Fibroblast of lung (primary cell): ENCODE measurements at places on chromosomes 13 and 19. TPM values are rescaled to one million over a fixed set of nuclear protein-coding genes. Genes with fewer than 3 reads are reported as not detected.

Gene DAND5
- total RNA-seq, result not detected in 2 replicates

Gene MUC16
- not detected in 2 replicates for total RNA-seq

Gene DMKN
- total RNA-seq, result 14.2 and 29.3 TPM in 2 replicates

Gene FBXO27
- total RNA-seq, result 3.6 and 3.9 TPM in 2 replicates

Gene CASP14
- not detected in 2 replicates for total RNA-seq

Gene MCEMP1
- total RNA-seq, result not detected in 2 replicates

Gene SPRED3
- total RNA-seq, result 0.77 and 1.5 TPM in 2 replicates

Gene ZNF805
- 33.4 and 40.6 TPM in 2 replicates for total RNA-seq

Gene LCP1
- under 0.01 and 0.51 TPM in 2 replicates for total RNA-seq

Gene OR7D2
- under 0.01 and 0.17 TPM in 2 replicates for total RNA-seq

Gene NLRP12
- under 0.01 TPM in 1 of 2 replicates, not detected in the other for total RNA-seq

Gene FFAR1
- total RNA-seq, result not detected in 2 replicates

Gene LGALS14
- total RNA-seq, result not detected in 2 replicates

Gene CYP2S1
- total RNA-seq, result 2.1 and 3.5 TPM in 2 replicates

Gene DACH1
- 0.26 and 0.33 TPM in 2 replicates for total RNA-seq

Gene DCT
- total RNA-seq, result under 0.01 and 0.17 TPM in 2 replicates

Gene CBY2
- not detected in 2 replicates for total RNA-seq

Gene TMEM143
- total RNA-seq, result 2.8 and 8.3 TPM in 2 replicates

Gene THSD1
- 9.1 and 9.8 TPM in 2 replicates for total RNA-seq

Gene ZSCAN4
- total RNA-seq, result not detected in 2 replicates

Gene HPN
- 0.33 and 0.51 TPM in 2 replicates for total RNA-seq

Gene GTF3A
- 93.0 and 98.6 TPM in 2 replicates for total RNA-seq

Gene SIAH3
- not detected in 2 replicates for total RNA-seq

Gene IPO5
- total RNA-seq, result 222 and 240 TPM in 2 replicates

Gene CAPN12
- total RNA-seq, result 0.26 and 0.50 TPM in 2 replicates

Gene NAPSA
- total RNA-seq, result under 0.01 and 0.17 TPM in 2 replicates
